ENCODE measurements at places on chromosomes 13 and 19. TPM values are rescaled to one million over a fixed set of nuclear protein-coding genes. Genes with fewer than 3 reads are reported as not detected.

GRCh38 chr19:7544626-7545025 lies 9.1 kb downstream of the PNPLA6 start:
- peaks cover 16% of the 10 kb centered on the region for H3K36me3 ChIP-seq
- DNase-seq: no peak
- H3K4me1 ChIP-seq: peaks cover 13% of the 10 kb centered on the region
- H3K4me3 ChIP-seq: no peak overlapping the region
- H3K27me3 ChIP-seq: no peaks in the 10 kb centered on the region

GRCh38 chr13:19888799-19889198 lies 25.4 kb upstream of the ZMYM5 start:
- H3K4me3 ChIP-seq: no peak overlapping the region
- no peak for DNase-seq
- no peaks in the 10 kb centered on the region for H3K27me3 ChIP-seq
- no peak overlapping the region for H3K27ac ChIP-seq
- no peaks in the 10 kb centered on the region for H3K36me3 ChIP-seq

DNA sequence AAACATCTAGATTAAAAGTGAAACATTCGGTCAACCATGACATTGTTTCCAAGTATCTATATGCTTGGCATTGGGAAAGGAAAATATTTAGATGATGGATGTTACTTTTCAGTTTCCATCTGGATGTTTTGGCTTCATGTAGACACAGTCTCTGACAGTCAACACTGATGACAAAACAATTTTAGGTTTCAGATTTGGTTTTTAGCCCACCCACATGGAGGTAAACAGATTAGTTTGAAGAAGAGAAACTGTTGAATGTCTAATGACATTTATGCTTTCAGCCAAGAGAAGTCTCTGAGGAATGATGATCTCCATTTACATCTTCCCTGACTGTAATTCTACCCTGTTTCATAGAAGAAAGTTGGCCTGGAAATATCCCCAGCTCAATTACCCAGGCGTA lies 379.1 kb downstream of the SLITRK6 start:
- H3K4me1 ChIP-seq: no peaks in the 10 kb centered on the region
- no peaks in the 10 kb centered on the region for H3K36me3 ChIP-seq
- no peaks in the 10 kb centered on the region for H3K27me3 ChIP-seq
- no peak overlapping the region for H3K4me3 ChIP-seq

GRCh38 chr19:17807731-17808316 lies 12.9 kb downstream of the B3GNT3 start:
- no peak overlapping the region for H3K27ac ChIP-seq
- H3K27me3 ChIP-seq: no peaks in the 10 kb centered on the region
- peaks cover 13% of the 10 kb centered on the region for H3K4me1 ChIP-seq
- H3K36me3 ChIP-seq: no peaks in the 10 kb centered on the region

DNA sequence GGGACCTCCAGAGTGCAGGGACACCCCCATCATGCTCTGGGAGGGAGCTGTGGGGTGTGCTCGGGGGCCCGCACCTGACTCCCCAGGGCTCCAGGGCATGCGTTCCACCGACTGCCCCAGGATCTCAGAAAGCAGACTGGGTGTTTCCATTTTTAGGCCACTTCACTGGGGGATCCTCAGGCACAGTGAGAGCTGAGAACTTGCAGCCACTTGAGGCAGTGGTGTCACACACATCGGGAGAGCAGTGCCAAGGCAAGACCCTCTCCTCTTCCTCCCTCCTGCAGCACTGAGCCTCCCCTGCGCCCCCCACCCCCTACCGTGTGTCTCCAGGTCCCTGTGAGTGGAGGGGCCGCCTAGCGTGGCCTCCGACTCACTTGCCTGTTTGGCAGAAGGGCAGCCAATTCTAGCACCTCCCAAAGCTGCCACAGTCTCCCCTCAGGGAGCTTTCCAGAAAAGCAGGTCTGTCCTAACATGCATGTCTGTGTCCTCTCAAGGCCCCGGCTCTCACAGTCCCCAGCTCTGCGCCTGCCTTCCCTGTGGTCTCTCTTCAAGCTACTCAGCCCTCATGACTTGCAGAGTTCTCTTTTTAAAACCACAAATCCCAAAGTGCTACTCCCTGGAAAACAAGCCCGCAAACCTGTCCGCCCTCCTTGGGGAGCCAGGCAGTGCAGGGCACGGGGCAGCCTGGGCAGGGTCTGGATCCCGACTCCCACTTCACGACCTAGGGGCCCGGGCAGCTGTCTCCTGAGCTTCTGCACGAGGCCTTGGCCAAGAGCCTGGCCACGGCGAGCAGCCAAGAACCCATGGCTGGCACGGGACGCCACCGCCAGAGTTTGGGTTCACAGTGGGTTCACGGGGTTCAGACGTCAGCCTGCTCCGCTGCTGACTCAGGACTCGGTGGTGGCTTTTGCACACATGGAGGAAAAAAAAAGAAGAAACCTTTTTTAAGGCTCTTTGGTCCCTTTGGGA lies 94.1 kb downstream of the STK24 start:
- peak overlapping the region; percentile 51 for H3K27ac ChIP-seq
- peak; percentile 26 for DNase-seq
- H3K27me3 ChIP-seq: no peaks in the 10 kb centered on the region
- H3K36me3 ChIP-seq: peaks cover 27% of the 10 kb centered on the region

GRCh38 chr13:30796132-30796572 lies 60.8 kb downstream of the ALOX5AP start:
- H3K36me3 ChIP-seq: no peaks in the 10 kb centered on the region
- H3K4me1 ChIP-seq: peaks cover 25% of the 10 kb centered on the region
- no peak overlapping the region for H3K4me3 ChIP-seq

DNA sequence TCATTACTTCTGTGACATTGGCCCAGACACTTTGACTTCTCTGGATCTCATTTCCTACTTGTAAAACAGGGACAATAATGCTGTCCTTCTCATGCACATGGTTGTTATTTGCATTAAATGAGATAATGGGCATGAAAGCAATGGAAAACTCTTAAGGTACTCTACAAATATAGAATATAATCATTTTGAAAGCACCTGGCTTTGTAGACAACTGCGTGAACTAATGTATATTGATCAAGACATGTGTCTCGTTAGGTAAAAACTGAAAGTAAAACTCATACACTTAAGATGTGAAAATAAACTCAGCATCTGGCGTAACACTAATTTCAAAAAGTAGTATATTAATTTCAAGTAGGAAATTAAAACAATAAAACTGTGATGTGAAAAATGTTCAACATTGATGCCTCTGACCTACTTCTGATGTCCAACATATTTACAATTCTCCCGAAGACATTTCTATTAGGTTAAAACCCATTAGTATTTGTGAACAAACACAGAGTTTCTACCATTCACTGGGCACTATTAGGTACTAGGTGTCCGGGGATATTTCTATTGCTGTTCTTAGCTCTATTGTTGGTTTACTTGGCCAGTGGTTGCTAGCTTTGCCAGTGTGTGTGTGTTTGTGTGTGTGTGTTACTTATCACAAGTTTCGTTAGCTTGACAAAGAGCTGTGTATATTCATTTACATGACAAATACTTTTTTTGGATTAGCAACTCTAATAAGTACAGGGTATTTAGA lies 220.5 kb downstream of the KCNRG start:
- H3K4me1 ChIP-seq: peaks cover 40% of the 10 kb centered on the region
- no peak overlapping the region for H3K4me3 ChIP-seq
- H3K27me3 ChIP-seq: no peaks in the 10 kb centered on the region
- no peak overlapping the region for H3K27ac ChIP-seq

- H3K27ac ChIP-seq: no peak overlapping the region
- no peaks in the 10 kb centered on the region for H3K27me3 ChIP-seq
- H3K4me3 ChIP-seq: no peak overlapping the region
- H3K4me1 ChIP-seq: no peaks in the 10 kb centered on the region
- peaks cover 43% of the 10 kb centered on the region for H3K36me3 ChIP-seq
Measured at GRCh38 chr13:112815871-112816270, 126.0 kb downstream of the ATP11A start.

- H3K4me1 ChIP-seq: no peaks in the 10 kb centered on the region
- DNase-seq: no peak
- H3K4me3 ChIP-seq: no peak overlapping the region
Measured at GRCh38 chr13:40874138-40874779, 84.8 kb downstream of the SLC25A15 start.

GRCh38 chr19:29259153-29259552 lies 46.2 kb upstream of the UQCRFS1 start:
- no peak overlapping the region for H3K27ac ChIP-seq
- no peaks in the 10 kb centered on the region for H3K4me1 ChIP-seq
- peaks cover 29% of the 10 kb centered on the region for H3K27me3 ChIP-seq
- no peak for DNase-seq

- DNase-seq: no peak
- H3K4me3 ChIP-seq: no peak overlapping the region
- H3K27me3 ChIP-seq: no peaks in the 10 kb centered on the region
- H3K27ac ChIP-seq: no peak overlapping the region
- H3K4me1 ChIP-seq: no peaks in the 10 kb centered on the region
- no peaks in the 10 kb centered on the region for H3K36me3 ChIP-seq
Measured at GRCh38 chr13:106274551-106275203, 260.8 kb downstream of the EFNB2 start.

DNA sequence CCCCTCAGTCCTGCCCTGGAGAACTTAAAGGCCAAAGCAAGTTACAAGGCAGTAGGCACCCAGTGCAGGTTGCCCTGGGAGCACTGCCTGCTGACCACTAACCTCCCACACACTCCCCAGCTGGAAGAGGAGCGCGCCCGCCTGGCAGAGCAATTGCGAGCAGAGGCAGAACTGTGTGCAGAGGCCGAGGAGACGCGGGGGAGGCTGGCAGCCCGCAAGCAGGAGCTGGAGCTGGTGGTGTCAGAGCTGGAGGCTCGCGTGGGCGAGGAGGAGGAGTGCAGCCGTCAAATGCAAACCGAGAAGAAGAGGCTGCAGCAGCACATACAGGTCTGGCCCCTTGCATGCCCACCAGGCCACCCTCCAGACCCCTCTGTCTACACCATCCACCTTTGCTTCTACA lies 61.1 kb downstream of the KCNC3 start:
- H3K27ac ChIP-seq: no peak overlapping the region
- DNase-seq: no peak
- no peaks in the 10 kb centered on the region for H3K36me3 ChIP-seq
- H3K4me1 ChIP-seq: no peaks in the 10 kb centered on the region

DNA sequence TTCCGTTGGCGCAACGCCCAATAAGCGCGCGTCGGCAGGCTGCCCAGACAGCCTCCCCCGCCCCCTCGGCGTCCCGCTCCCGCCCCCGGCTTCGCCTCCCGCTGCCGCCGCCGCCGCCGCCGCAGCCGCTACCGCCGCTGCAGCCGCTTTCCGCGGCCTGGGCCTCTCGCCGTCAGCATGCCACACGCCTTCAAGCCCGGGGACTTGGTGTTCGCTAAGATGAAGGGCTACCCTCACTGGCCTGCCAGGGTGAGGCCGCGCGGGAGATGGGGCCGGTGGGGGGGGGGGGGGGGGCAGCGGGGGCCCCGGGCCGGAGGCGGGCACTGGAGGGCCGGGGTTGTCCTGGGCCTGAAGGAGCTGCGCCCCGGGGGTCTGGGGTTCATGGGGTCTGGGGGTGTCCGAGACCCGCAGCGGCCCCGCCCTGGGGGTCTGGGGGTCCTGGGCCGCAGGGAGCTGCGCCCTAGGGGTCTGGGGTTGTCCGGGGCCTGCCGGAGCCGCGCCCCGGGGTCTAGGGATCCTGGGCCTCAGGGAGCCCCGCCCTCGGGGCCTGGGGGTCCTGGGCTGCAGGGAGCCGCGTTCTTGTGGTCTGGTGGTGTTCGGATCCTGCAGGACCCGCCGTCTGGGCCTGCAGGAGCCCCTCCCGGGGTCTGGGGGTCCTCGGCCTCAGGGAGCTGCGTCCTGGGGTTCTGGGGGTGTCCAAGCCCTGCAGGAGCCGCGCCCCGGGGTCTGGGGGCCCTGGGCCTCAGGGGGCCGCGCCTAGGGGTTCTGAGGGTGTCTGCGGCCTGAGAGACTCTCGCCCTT lies at the start of gene HDGFL2:
Gene HDGFL2 (plus strand): TSS at position 124 of the 801 bp plus-strand sequence. CDS start 54 bp downstream, at position 178.
- peaks cover 3% of the 10 kb centered on the region for H3K36me3 ChIP-seq
- H3K4me1 ChIP-seq: peaks cover 21% of the 10 kb centered on the region

Gene C19orf67
- total RNA-seq: not detected

Gene LILRB5
- total RNA-seq: not detected

Gene MATK
- total RNA-seq: 33.8 TPM

Gene KIRREL2
- 2.3 TPM for total RNA-seq

Gene CGB8
- not detected for total RNA-seq

Gene CDKN2D
- total RNA-seq: 62.3 TPM

All from activated naive CD8-positive, alpha-beta T cell treated with anti-CD3 and anti-CD28 coated beads for 36 hours (primary cell).